Stimulated activated CD8-positive, alpha-beta memory T cell treated with anti-CD3 and anti-CD28 coated beads, Interleukin-15, amount 100 ng/mL, for 24 hours (primary cell): ENCODE measurements at places on chromosomes 13 and 19.

DNA sequence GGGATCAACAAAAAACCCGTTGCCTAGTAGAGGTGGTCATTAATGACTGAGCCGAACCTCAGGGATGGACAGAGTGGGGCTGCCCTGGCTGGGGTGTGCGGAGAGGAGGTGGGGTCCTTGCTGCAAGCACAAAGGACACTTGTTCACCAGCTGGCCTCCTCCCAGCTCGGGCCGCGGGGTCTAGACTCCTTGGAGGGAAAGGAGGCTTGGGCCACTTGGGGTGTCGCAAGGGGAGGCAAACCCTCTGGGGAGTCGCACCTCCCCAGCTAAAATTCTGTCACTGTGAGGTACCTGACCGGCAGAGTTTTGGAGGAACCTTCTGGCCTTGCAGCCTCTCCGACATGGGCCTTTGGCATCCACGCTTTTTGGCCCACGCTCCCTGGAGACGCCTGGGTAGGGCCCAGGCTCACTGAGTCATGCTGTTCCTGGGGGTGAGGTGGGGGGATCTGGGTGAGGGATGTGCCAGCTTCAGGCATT lies 8.2 kb downstream of the KLHL26 start:
- DNase-seq: no peak

- DNase-seq: no peak
Measured at GRCh38 chr13:77429320-77430142, 102.6 kb upstream of the MYCBP2 start.

DNA sequence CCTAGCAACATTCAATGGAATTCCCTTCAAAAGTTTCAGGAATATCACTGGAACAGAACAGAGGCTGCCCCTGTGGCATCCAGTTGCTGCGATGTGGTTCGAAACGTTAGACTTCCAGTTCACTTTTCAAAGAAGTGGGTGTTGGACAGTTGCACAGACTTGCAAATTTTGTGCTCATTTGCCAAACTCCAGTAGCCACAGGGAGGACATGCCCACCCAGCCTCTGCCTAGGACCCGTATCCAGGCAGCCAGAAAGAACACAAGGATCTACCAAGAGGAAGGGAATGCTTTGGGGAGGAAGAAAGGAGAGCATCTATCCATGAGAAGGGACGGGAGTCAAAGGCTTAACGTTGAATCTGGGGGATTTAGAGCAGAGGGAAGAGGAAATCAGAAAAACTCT lies at the start of gene METTL21C:
METTL21C (minus strand) TSS at position 108 of the 400 bp plus-strand sequence. CDS start 546 bp downstream, outside the sequence.
- DNase-seq: no peak

GRCh38 chr19:679418-680286 lies 3.5 kb downstream of the FSTL3 start:
- no peak for DNase-seq

DNA sequence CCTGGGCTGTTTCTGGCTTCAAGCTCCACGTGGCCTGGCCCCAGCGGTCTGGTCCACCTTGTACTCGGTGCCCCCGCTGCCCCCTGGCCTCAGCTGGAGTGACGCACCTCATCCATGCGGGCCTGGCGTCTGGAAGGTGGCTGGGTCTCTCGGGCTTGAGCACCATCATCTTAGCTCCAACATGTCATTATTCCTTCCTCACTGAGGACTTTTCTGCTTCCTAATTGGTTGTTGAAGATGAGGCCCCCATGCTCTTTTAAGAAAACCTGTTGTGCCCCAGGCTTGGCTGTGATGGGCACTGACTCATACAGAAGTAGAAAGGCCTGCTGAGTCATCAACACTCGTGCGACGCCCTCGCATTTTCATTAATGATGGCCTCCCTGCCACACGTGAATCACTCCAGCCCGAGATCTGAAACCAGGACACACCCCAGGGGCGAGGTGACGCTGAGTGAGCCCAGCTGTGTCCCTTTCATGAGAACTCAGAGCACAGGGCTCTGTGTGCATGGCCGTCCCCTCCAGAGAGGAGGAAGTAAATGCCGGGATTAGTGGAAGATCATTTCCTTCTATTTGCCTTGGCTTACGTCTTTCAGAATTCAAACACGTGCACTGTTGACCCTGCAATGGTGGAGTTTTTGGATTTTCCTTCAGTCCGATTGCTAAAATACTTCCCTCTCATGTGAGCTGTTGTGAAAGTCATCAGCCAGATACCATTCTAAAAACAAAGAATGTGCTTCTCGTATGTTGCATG lies 14.0 kb upstream of the GJA3 start:
- no peak for DNase-seq

GRCh38 chr19:4371247-4372164 lies 28.1 kb downstream of the MPND start:
- DNase-seq: no peak

DNA sequence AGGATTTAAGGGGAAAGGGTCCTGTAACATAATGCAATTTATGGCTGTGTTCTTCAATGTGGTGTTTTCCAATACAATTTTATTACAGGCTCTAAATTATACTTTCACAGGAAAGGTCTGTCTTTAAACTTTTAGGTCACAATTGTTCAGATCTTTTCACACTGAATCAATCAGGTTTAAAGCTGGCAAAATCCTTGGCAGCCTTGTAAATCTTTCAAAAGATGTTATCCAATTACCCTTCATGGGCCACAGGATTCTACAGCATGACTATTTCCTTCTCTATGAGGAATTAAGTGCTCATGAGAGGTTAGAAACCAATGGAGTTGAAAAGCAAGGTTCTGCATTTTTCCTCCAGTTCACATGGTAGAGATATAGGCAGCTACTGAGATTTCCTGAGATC lies 211.5 kb upstream of the MIR17HG start:
- no peak for DNase-seq

DNA sequence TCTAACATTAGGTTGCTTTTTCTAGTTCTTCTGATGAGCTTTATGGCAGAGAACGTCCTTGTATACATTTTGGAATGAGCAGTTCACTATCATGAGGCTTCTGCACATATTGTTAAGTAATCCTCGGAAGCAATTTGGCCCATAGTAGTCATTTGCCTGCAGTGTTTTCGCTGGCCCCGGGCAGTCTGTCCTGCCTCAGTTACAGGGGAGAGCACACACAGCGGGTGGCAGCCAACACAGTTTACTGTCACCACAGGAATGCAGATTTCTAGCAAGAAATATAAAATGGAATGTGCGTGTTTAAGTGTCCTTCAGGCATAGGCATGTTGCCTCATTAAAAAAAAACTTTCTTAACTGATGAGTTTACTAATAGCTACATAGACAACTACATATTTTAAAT lies 71.5 kb upstream of the GJB6 start:
- DNase-seq: no peak

DNA sequence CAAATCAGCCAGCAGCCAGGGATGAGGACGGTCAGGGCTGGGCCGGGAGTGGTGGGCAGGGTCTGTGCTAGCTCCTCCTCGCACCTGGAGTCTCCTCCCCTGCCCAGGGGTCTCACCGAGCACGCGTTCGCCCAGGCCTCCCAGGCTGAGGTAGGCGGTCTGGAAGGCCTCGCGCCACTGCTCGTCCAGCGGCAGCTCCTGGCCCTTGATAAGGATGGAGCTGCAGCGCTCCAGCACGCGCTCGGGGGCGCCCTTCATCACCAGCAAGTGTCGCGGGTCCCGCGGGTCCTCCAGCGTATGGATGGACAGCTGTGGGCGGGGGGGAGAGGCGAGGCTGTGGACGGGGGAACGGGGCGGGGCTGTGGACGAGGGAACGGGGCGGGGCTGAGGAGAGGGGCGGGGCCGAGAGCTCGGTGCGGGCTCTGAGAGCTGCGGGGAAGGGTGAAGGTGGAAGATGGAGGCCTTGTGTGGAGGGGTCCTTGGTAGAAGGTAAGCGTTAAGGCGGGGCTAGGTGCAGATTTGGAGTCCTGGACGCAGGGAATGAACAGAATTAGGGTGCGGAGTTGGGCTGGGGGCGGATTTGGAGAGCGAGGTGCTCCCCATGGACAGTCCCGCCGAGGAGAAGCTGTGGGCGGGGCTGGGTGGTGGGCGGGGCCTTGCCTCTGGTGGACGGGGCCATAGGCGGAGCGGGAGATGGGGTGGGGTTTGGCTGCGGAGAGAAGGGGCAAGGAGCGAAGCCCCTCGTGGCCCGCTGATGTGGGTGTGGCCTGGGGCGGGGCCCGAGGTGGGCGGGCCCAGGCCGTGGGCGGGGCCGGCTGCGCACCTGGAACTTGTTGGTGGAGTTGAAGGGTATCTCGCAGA lies 5.7 kb downstream of the ATP4A start:
- peak; percentile 20 for DNase-seq

DNA sequence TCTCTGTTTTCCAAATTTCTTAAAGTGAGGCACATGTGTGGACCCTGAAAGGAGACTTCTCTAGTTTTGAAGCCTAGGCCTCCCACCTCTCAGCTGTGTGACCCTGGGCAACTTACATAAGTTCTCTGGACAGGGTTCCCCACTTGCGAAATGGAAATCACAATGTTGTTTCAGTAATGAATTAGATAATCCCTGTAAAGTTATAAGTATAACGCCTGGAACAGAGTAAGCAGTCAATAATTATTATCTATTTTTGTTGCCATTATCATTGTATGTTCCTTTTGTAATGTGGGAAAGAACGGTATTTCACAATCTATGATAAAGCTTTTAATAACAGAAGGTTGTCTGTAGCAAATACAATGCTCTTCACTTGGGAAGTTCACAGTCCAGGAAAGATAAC lies 437.3 kb upstream of the ZNF507 start:
- no peak for DNase-seq

DNA sequence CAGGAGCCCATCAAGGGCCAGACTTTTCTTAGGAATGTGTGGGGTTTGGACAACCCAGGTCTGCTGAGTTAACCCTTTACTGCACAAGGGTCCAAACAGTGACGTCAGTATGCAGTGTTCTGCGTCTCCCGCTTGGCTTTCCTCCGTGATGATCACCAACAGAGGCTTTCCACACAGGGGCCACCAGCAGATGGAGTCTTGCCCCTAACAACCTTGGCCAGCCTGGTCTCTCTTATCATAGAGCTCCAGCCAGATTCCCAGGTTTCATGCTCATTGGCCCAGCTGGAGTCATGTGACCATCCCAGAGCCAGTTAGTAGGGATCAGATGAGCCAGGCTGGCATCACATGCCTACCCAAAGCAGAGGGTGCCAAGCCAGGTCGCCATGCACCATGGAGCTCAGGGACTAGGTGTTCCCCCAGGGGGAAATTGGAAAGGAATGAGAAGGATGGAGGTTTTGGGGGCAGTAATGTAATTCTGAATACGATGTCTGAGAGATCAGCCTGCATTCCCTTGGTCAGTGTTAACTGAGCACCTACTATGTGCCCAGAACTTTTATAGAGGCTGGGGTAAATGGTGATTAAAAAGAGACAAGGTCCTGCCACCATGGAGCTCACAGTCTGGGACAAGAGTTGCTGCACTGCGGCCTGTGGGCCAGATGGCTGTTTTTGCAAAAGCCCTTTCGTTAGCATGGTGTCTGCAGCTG lies 61.2 kb downstream of the MYH14 start:
- DNase-seq: no peak

DNA sequence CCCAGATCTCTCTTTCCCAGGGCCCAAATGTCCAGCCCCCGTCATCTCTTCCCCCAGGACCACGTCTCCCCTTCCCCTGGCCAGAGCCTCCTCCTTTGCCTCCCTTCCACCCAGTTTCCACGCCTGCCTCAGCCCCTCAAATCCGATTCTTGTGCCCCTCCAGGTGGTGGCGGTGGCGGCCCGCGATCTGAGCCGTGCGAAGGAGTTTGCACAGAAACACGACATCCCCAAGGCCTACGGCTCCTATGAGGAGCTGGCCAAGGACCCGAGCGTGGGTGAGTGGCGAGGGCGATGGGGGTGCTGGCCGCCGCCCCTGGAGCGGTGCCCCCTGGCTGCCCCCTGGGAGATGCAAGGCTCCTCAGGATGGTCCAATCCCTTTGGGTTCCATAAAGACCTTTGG lies 1.3 kb downstream of the DHDH start:
- DNase-seq: no peak

DNA sequence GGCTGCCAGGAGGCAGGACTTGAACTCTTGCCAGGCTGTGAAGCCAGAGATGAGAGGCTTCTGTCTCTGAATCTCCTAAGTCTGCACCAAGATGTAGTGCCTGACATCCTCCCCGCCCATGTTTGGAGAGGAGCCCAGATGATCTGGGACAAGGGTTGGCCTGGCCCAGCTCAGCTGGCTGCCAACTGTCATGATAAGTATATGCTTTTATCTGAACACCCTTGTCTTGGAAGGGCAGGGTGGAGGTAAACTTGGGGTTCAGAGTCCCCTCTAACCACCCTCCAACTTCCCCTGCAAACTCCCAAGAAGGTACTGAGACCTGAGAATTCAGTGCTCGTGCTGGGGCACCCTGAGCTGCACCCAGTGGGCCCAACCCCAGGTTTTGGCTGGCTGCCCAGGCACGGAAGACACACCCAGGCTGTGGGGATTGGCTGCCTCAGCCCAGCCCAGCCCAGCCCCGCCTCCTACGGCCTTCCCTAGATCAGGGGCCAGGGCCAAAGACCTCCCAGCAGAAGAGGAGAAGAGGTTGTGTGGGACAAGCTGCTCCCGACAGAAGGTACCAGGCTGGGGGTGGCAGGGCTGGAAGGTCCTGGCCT lies at the start of gene CYP4F12:
CYP4F12 (plus strand) TSS at position 508 of the 596 bp plus-strand sequence. CDS start 443 bp downstream, outside the sequence.
- no peak for DNase-seq

- DNase-seq: no peak
Measured at GRCh38 chr13:45932676-45933075, 81.1 kb upstream of the SIAH3 start.

- DNase-seq: no peak
Measured at GRCh38 chr13:51066091-51066831, 44.8 kb downstream of the C13orf42 start.

DNA sequence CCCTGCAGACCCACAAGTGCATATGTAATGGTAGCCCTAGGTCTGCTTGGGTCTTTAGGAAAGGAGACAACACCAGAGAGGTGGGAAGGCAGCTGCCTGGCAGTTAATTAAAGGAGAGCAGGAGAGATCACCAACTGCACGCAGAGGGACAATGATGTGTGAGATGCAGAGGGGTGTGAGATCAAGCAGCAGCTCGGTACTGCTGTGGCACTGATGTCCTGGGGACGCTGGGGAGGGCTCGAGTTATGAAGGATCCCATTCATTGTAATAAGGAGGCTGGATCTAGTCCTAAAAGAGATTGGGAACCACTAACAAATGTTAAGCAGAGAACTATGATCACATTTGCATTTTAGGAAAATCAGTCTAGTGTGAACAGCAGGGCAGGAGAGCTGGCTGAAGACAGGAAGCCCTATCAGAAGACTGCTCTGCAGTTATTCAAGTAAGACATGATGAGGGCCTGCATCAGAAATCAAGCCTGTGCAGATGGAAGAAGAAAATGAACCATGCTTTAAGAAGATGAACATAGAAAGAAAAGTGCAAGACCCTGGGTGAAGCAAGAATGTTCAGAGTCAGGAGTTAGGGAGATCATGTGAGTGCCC lies 80.4 kb downstream of the DLEU7 start:
- no peak for DNase-seq

GRCh38 chr13:104105418-104106355 lies 1039.5 kb upstream of the SLC10A2 start:
- DNase-seq: no peak
